ENCODE measurements at places on chromosomes 12 and 14.

DNA sequence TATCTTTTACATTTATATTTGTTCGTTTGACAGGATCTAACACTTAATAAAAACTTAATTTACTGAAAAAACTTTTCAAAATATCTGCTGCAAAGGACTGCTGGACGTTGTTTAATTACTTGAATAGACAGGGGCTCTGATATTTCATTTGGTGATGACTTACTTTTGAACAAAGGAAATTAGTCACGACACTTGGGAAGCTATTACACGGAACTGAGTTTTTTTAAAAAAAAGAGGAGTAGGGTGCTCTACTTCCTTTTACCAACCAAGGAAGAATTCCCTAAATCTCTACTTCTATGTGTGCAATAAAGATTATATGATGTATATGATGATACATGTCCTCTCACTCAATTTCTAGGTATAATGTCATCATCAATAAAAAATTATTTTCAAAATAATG is 4.7 kb downstream of the FGD6 start:
- DNase-seq = no peak

GRCh38 chr12:17489452-17489851 is 600.5 kb downstream of the RERGL start:
- DNase-seq = no peak

DNA sequence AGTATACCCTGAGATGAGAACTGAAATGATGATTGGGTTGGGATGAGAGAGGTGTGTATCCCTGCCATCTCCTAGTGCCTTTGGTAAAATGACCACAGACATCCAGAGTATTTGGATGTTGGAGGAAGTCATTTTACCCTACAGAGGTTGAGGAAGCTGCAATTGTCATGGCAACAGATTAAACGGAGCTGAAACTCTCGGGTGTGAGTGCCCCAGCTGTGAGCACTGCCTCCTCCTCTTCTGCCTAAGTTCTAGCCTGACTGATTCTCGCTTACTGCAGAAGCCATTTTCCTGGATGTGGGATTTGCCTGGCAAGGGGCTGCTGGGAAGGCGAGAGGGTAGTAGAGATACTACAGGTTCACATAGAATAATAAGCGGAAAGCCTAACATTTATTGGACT is 10.3 kb upstream of the PPP4R4 start:
- DNase-seq = no peak

DNA sequence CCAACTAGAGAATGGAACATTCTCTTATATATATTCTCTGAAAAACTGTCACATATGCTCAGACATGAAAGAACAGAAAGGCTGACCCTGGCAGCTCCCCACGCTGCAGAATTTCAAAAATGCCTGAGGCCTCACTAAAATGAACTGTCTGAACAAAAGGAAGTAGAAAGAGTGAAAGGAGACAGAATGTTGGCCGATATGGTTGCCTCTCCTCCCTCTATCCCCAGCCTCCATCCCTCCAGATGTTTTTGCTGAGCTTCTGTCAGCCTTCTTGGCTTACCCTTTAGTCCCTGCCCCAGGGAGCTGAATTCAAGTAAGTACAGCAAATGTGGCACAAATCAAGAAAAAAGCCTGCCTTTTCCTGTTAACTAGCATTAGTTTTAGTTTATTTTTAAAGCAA is 6.9 kb downstream of the SMCO2 start:
- DNase-seq = no peak

DNA sequence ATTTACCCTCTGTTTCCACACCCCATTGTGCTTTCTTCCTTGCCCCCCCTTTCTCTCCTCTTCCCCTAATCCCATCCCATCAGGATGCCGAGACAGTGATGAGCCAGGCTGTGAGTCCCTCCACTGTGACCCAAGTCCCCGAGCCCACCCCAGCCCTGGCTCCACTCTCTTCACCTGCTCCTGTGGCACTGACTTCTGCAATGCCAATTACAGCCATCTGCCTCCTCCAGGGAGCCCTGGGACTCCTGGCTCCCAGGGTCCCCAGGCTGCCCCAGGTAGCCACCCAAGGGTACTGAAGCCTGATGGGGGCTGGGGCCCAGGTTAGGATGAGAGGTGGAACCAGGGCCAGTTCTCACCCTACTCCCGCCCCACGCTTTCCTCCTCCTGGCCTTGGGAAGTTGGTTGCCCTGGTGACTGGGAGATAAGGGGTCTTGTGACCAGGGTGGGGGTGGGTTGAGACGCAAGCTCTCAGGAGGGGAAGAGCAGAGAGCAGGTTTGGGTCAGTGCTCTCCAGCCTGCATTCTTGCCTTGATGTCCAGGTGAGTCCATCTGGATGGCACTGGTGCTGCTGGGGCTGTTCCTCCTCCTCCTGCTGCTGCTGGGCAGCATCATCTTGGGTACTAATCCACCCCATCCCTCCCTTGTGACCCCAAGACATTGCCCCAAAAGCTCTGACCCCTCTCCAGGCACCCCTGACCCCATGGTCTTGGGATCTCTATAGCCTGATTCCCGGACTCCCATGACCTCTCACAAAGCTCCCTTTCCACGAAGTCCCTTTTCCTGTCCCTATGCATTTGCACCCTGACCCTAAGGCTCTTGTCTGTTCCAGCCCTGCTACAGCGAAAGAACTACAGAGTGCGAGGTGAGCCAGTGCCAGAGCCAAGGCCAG is 1.2 kb downstream of the AMHR2 start:
- DNase-seq = no peak

- DNase-seq = no peak
Measured at GRCh38 chr12:57735198-57735855, 3.2 kb downstream of the AGAP2 start.

- DNase-seq = no peak
Measured at GRCh38 chr12:49783917-49784676, 42.7 kb downstream of the TMBIM6 start.

DNA sequence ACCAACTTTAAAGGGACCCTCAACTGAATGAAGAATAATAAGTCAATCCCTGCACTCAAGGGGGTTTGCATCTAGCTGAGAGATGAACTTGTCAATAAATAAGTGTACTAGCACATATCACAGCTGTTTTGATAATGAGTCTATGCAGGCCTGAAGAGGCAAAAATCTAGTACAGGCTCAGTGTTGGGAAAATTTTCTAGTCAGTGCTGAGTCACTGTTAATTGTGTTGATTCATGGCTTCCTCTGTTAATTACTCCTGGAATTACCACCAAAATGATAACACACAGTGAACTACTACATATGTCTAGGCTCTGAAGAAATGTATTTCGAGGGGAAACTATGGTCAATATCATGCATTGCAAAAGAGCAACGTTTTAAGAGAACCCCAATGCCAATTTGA is 18.9 kb downstream of the SNRPF start:
- no peak for DNase-seq

DNA sequence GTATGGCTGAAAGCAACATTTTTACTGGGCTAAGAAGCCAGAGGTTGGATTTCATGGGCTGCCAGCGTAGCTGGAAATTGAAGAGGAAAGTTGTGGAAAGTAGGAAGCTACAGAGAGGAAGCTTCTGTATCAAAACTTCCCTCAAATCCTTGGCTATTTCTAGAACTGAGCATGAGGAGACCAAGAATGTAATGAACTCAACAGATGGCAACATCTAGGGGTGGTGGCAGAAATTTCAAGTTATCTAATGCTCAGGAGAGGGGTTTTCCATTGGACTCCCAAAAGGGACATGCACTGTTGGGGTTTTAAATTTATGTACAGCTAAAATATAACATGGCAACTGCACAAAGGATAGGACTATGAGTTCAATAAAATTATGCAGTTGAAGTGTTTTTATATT is 151.3 kb downstream of the DHRS2 start:
- no peak for DNase-seq

- no peak for DNase-seq
Measured at GRCh38 chr14:74859757-74860552, 16.0 kb downstream of the PROX2 start.

- no peak for DNase-seq
Measured at GRCh38 chr12:100044266-100044665, 59.5 kb upstream of the ANKS1B start.

- peak; percentile 45 for DNase-seq
Measured at GRCh38 chr14:24312736-24313507, 1.6 kb downstream of the LTB4R start.

- DNase-seq = no peak
Measured at GRCh38 chr12:104712477-104712876, 245.6 kb downstream of the SLC41A2 start.

DNA sequence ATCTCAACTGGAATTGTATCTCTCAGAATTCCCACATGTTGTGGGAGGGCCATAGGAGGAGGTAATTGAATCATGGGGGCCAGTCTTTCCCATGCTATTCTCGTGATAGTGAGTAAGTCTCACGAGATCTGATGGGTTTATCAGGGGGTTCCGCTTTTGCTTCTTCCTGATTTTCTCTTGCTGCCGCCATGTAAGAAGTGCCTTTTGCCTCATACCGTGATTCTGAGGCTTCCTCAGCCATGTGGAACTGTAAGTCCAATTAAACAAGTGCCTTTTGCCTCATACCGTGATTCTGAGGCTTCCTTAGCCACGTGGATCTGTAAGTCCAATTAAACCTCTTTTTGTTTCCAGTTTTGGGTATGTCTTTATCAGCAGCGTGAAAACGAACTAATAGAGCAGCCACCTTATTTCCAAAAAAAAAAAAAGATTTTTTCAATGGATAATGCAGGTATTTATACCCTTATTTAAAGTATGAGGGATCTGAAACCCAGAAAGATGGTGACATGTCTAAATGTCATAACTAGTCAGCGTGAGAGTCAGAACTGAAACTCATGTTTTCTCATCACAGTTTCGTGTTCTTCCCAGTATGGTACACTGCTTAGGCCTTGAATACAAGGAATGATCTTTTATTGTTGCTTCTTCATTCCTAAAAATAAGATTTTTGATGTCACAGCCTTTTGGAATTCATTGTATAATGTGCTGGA is 89.6 kb downstream of the ERC1 start:
- DNase-seq = peak; percentile 66
